Pulmonary artery endothelial cell (primary cell): ENCODE measurements at places on chromosomes 6 and 20. TPM values are rescaled to one million over a fixed set of nuclear protein-coding genes. Genes with fewer than 3 reads are reported as not detected.

DNA sequence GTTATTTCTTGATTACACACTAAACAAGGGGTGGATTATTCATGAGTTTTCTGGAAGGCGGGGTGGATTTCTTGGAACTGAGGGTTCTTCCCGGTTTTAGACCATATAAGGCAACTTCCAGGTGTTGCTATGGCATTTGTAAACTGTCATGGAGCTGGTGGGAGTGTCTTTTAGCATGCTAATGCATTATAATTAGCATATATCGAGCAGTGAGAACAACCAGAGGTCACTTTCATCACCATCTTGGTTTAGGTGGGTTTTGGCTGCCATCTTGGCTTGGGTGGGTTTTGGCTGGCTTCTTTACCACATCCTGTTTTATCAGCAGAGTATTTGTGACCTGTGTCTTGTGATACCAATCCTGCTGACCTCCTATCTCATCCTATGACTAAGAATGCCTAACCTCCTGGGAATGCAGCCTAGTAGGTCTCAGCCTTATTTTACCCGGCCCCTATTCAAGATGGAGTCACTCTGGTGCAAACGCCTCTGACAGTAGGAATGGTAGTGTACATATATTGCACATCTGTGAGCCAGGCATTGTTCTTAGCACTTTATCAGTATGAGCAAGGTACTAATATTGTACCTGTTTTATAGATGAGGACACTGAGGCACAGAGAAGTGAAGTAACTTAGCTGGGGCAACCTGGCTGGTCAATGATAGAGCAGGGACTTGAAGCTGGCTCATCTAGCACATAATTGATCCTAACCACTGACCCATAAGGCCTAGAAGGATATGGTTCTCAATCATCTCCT lies 203.7 kb downstream of the NFATC2 start:
- DNase-seq: no peak

DNA sequence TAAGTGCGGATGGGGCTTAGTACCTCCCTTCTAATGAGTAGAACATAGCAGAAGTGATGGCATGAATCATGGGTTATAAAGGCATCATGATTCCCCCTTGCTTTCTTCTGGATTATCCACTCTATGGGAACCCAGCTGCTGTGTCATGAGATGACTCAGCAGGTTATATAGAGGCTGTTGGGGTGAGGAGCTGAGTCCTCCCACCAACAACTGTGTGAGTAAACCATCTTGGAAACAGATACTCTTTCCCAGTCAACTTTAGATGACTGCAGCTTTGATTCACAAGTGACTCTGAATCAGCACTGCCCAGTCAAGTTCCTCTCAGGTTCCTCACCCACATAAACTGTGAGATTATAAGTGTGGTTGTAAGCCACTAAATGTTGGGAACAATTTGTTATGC lies 46.3 kb downstream of the FAM83B start:
- no peak for DNase-seq

GSTA2 gene
- not detected in 2 replicates for total RNA-seq

DNA sequence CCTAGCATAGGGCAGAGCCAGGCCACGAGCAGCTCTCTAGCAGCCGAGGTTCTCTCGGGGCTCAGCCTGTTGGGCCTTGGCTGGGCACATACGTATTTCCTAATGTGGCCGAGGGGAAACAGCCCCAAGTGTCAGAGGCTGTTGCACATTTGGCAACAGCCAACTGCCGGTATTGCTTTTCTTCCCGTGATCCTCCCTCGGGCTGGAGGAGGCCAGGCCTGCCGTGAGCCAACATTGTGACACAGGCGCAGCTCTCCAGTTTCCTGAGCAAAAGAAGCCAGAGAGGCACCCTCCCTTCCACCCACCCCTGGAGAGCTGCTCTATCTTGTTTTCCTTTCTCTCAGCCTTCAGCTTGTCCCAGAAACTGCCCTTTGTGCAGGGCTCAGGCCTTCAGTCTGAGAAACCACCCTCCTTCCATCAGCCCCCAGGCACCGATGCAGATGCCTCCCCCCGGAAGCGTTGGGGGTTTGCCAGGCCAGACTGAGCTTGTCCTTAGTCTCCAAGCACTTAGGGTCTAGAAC lies 5.1 kb upstream of the BPI start:
- no peak for DNase-seq

- DNase-seq: no peak
Measured at GRCh38 chr6:44667668-44668390, 280.3 kb downstream of the CDC5L start.

NSFL1C gene
- 34.4 and 44.3 TPM in 2 replicates for total RNA-seq

DNA sequence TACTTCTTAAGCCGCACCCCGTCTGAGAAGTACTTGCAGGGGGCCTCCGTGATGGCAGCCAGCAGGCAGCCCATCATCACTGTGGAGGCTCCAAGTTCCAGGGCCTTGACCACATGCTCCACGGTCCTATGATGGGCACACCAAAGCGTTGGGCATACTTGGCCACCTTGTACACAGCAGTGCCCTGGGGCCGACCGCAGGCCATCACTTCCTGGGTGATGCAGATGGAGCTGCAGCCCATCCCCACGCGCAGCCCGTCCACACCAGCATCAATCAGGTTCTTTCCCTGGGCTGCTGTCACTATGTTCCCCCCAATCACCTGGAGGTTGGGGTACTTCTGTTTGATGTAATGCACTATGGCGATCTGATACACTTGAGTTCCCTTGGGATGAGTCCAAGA lies 19.8 kb upstream of the RNF144B start:
- DNase-seq: no peak

GRCh38 chr6:89410788-89411144 lies 1.3 kb downstream of the RRAGD start:
- no peak for DNase-seq

GRCh38 chr6:39731565-39731964 lies 6.4 kb upstream of the KIF6 start:
- no peak for DNase-seq

PNPLA1 gene
- total RNA-seq: not detected in 2 replicates

GRCh38 chr6:41200296-41200900 lies 551 bp downstream of the TREML2 start:
- DNase-seq: no peak

DNA sequence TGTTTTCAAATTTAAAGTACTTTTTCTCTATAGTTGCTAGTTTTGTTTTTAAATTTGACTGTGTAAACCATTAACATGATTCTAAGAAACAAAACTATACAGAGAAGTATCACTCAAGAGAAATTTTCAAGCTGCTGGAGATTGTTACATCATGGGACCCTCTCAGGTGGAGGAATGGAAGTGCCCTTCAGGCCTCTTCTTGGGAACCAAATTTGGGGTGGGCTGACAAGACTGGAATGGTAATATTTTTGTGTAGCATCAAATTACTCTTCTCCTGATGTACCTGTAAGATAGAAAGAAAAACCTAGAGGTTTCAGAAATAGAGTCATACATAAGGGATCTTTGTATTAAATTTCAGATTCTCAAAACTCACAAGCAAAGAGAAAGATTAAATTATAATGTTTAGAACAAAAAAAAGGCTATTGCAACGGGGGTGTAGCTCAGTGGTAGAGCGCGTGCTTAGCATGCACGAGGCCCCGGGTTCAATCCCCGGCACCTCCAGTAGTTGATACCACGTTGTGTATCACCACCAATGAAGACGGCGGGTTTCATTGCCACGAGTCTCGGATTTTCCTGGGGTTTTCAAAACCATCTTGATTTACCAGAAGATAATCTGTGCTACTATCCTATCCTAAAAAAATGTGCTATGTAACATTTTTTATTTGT lies 193.7 kb downstream of the GPX5 start:
- DNase-seq: no peak

DNA sequence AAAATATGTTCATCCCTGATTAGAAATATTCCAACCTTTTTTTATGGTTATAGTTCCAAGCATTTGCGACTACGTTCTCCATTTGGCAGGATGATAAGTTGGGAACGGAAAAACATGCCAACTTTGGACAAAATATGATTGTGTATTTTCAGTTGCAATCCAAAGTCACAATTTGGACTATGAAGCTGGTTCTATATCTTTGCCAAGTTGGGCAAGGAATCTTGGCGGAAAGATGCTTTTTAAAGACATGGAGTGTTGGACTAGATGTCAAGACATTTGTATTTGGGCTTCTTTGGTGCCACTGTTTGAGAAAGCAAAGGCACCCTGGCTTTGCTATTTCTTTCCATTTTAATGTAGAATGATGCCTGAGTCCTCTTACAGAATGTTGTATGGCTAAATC lies 33.3 kb upstream of the JAG1 start:
- DNase-seq: no peak

CRISP2 gene
- not detected in 2 replicates for total RNA-seq

DNA sequence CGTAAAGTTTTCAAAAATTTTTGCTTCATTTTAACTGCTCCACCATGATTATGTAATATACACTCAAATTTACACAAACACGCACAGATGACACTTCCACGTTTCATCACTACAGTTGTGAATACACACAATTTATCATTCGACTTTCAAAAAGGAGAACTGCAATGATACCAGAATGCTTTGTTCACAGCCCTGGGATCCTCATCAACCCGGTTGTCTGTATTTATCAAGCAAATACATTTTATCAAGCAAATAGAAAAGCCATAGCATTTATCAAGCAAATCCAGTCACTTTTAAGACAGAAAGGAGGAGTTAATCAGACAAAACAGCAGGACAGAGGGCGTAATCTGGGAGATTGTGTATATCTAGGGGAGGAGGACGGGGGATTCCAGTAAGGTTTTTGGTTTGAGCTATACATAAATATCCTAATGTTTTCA lies 20.3 kb upstream of the ABT1 start:
- no peak for DNase-seq

OXT gene
- not detected in 2 replicates for total RNA-seq

- DNase-seq: no peak
Measured at GRCh38 chr6:22764496-22764895, 195.1 kb downstream of the HDGFL1 start.

- DNase-seq: no peak
Measured at GRCh38 chr20:63404129-63405085, 43.3 kb upstream of the CHRNA4 start.

DNA sequence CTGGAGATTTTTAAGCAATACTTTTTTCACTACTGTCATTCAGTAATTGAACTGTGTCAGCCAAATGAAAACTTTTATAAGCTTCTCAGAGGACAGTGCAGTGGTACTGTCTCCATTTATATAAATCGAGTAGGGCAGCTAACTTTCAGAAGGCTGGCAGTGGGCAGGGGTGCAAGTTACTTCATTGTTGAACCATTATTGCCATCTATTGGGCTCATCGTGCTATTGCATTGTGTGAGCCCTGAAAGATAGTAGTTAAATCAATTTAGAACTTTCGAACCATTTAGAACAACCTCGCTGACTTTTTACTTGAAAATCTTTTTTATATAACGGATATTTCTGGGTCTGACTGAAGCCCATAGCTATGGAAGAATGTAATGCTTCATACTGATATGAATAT lies 347.8 kb upstream of the PLCB4 start:
- peak; percentile 47 for DNase-seq

SLC17A9 gene
- total RNA-seq: 9.4 and 15.4 TPM in 2 replicates

DNA sequence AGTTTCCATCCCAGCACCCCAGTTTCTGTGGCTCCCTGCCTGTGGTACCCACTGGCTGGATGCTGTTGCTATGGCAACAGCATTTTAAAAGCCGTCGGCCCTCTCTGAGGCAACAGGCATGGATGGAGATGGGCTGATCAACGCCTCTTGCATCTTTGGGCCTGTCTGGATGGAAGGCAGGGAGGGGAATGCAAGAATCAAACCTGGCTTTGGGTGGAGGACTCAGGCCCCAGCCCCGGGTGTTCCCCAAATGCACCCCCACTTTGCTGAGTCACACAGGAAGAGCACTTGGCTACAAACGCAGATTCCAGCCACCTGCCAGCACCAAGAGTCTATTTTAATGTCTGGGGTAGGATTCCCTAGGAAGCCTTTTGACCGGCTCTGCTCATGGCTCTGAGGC lies 45.7 kb upstream of the TGM2 start:
- no peak for DNase-seq

- DNase-seq: peak; percentile 2
Measured at GRCh38 chr6:145929037-145929633, 35.0 kb downstream of the SHPRH start.

- DNase-seq: no peak
Measured at GRCh38 chr6:41422161-41422560, 86.8 kb downstream of the NCR2 start.

EFCAB8 gene
- total RNA-seq: 0.04 and 0.07 TPM in 2 replicates

COL9A1 gene
- total RNA-seq: not detected in 2 replicates

- DNase-seq: no peak
Measured at GRCh38 chr6:33740204-33740608, 6.5 kb downstream of the IP6K3 start.

- no peak for DNase-seq
Measured at GRCh38 chr6:80639181-80639629, 532.7 kb downstream of the BCKDHB start.

GRCh38 chr6:116371120-116371917 lies 572 bp downstream of the DSE start:
- DNase-seq: peak; percentile 49

- DNase-seq: no peak
Measured at GRCh38 chr20:34105978-34106675, 5.9 kb downstream of the EIF2S2 start.

GRCh38 chr6:117573006-117573680 lies 29.2 kb downstream of the GOPC start:
- DNase-seq: no peak

GRCh38 chr6:80976336-80976735 lies 776.1 kb downstream of the TENT5A start:
- no peak for DNase-seq

DSP gene
- total RNA-seq: 0.07 and 0.18 TPM in 2 replicates

DNA sequence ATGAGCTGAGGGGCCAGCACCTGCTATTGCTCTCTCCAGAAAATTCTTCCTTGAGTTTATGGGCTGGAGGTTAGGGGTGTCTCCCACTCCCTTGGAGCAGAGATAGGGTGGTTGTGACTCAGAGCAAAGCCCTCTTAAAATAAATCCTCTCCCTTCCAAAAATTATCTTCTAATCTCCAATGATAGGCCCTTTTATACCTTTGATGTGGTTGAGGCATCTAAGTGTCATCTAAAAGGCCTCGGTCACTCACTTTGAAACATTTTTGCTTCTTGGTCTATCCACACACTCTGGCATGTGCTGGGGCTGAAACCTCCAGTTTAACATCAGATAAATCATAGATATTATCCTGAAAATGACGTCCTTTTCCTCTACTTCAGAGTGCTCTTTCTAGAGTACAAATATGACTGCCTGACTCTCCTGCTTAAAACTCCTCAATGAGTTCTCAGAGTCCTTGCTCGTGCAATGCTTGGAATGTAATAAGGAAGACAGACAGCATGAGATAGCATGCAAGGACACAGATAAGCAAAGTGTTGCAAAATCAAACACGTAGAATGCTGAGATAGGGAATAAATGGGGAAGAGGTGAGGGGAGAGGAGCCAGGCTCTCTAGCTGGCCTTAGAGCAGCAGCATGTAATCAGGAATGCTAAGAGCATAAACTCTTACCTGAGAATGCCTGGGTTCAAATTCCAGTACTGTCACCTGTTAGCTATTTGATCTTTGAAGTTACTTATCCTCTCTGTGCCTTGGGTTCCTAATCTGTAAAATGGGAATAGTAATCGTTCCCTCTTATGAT lies 374.1 kb upstream of the CITED2 start:
- DNase-seq: no peak
